ENCODE measurements at places on chromosomes 4 and X.

- DNase-seq: no peak
Measured at GRCh38 chrX:8272821-8273220, 101.8 kb upstream of the VCX2 start.

DNA sequence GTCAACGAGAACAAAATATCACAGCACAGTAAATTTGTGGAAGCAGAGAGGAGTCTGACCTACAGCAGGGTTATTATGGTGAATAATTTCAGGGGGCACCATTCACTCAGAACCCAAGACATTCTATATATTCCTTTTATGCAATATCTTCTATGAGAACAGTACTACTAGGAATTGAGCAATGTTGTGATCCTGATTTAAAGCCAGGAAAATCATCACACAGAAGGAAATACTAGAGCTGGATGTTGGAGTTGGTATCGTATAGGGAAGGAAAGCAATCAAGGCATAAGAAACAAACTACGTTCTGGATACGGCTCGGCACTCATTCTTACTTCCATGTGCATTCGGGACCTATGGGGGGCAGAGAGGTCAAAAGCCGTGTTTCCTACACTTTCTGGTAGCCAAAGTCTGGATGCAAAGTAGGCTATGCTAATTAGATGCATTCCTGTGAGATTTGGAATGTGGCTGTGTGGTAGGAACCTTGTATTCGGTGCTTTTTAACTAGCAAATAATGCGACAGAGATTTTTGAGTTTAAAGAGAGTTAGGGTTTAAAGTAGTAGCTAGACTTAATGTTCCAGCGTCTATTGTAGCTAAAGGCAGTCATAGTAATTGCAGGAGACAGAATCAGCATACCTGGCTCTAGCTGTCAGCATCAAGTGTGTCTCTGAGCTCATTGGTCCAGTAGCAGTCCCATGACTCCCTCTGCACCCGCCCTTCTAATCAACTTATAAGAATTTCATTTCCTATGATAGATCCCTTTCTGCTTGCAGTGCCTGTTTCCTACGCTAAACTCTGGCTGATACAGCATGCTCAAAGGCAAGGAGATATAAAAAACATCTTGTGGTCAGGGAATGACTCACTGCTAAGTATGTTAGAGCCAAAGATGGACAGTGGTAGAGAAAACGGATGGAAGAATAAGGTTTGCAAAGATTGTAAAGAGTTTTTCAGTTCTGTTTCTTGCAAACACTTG lies 43.3 kb upstream of the PDGFC start:
- DNase-seq: no peak

- no peak for DNase-seq
Measured at GRCh38 chr4:41815473-41815872, 66.9 kb upstream of the PHOX2B start.

- no peak for DNase-seq
Measured at GRCh38 chr4:8046925-8047541, 107.4 kb upstream of the AFAP1 start.

DNA sequence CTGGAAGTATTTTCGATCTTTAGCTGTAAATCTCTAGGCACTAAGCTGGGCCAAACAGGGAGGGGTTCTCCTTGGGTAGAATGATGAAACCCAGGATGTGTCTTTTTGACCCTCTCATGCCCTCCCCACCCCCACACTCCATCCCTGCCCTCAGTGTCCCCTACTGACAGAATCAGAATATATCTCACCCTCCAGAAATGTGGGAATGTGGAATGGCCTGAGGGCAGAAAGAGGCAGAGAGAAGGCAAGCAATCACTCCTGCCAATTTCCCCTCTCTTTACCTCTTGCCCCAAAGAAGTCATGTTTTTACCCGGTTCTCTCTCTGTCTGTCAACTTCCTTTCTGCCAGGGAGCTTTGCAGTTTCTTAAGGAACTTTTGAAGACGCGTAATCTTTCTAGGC lies 34.4 kb downstream of the RAP2C start:
- DNase-seq: no peak

DNA sequence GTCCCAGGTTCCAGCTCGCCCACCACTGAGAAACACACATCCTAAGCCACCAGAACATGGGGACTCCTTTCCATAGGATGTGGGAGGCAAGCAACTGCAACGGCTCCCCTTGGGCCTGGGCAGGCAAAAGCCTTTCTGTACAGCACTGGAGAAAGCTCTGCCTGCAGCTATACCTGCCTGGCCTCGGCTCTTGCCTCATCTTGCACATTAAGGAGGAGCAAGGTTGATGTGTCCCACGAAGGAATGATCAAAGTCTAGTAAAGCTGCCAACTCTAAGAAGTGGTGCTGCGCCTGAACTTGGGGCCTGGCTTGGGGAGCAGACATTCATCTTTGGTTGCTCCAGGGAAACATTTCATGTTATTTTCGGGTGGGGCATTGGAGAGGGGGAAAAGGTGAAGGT lies 19.6 kb downstream of the CCNG2 start:
- no peak for DNase-seq

DNA sequence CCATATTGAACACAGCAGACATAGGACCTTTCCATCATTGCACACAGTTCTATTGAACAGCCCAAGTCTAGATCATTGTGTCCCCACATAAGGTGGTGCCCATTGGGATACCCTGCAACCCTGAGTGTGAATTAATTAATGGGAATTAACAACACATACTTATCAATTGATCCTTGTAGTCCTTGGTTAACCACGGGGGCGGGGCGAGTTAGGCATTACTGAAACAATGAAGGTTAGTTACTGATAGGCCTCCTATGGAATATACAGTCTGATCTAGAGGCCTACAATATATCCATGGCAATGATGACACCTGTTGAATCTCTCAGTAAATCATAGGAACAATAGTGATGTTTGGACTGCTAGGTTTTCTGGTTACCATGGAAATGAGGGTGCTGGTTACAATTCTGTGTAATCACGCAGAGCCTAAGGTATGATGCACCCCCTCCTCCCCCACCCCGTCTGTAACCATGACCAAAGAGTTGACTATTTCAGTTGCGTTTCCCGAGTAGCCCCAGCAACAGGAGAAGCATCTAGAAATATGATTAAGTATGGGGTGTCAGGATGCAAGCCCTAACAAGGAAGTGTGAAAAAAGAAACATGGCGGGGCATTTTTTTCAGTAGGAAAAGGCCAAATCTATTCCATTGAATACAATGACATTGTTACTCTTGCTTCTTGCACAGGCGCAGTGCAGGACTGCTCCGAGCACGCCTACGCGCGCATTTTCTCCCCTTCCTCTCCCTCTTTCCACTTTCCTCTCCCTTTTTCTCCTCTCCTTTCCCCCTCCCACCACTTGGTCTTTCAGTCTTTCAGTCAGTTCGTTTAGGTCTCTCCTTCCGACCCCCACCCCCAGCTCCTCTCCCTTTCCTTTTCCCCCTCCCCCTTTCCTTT lies 677 bp upstream of the NONO start:
- peak; percentile 57 for DNase-seq

DNA sequence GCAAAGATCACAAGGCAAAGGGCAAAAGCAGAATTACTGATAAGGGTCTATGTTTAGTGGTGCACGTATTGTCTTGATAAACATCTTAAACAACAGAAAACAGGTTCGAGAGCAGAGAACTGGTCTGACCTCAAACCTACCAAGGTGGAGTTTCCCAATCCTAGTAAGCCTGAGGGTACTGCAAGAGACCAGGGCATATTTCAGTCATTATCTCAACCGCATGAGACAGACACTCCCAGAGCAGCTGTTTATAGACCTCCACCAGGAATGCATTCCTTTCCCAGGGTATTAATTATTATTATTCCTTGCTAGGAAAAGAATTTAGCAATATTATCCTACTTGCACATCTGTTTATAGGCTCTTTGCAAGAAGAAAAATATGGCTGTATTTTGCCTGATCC lies 51.5 kb downstream of the NPNT start:
- DNase-seq: no peak

- no peak for DNase-seq
Measured at GRCh38 chrX:67721321-67721720, 177.5 kb downstream of the AR start.

GRCh38 chrX:131057706-131058105 lies 440 bp upstream of the ARHGAP36 start:
- DNase-seq: no peak
